NCI-H2029 (cell line): ENCODE measurements at places on chromosomes 3 and 15.
A peak's percentile ranks its signal among the peaks of the same experiment; 100 is the strongest.

DNA sequence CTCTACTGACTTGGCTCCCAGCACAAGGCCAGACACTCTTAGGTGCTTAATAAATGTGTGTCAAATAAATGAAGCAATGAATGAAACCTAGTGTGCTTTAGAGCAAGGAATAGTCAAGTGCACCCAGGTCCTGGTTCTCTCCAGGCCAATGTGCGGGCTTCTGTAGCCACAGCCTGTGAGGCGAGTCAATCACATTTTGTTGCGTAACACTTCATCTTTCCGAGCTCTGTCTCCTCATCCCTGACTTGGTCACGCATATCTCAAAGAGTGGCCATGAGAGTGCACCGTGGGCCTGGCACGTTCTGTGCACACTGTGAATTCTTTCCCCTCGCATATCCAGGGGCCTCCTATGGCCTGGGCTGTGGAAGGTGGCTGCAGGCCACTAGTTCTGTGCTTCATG, 11.4 kb upstream of the SH3GL3 start:
- DNase-seq = no peak

DNA sequence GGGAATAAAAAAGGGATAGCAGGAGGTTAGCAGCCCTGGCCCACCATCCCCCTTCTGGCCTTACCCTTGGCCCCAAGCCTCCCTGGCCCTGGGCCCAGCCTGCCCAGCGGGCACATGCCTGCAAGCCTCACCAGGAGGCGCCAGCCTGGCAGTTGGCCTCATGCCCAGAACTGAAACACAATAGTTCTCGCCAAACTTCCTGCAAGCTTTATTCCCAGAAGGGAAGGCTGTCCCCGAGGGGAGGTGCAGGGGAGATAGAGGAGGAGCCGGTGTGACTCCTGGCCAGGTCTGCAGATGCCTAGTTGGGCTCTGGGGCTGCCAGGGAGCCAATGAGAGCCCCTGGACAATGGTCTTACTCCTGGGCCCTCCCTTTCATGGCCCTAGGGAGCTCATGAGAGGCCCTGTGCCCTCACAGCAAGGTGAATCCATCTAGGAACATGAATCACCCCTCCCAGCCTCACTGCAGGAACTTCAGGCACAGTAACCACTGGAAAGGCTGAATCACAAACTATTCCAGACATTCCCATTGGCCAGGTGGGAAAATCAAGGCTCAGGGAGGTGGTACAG, 4.0 kb downstream of the CCDC33 start:
- DNase-seq = peak; percentile 91

DNA sequence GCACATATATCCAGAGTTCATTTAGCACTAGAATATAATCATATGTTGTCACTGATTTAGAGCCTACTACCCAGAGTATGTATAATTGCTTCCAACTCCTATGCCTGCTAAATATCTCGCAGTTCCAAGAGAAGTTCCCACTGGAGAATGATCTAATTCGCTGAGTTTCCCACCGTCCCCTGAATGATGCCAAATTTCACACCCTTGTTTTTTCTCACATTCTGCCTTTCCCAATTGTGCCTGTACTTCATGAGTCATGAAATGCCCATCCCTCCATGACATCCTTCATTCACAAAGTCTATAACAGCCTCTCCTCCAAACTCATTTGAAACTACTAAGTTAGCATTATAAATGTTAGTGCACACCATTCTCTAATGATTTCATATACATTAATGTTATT, 177.2 kb downstream of the CBLB start:
- DNase-seq = no peak

- no peak for DNase-seq
Measured at GRCh38 chr15:80093854-80094418, 34.5 kb downstream of the ZFAND6 start.

DNA sequence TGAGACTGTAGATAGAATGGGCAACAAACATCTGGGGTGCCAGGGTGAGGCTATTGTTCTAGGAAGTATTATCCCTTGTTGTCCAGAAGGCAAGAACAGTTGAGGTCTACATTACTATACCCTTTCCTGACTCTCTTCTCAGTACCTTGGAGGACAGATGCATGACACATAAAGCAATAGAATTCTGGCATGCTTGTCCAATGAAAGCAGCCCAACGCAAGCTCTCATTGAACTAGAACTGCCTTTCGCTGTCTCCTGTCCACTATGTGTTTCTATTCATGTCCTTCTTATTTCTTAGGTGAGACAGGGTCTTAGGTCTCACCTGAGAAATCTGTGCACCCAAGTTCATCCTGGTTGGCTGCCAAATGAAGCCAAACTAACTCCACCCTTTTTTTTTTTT, 68.6 kb downstream of the TGFBR2 start:
- no peak for DNase-seq

GRCh38 chr3:112605285-112605684, 35.7 kb downstream of the CCDC80 start:
- peak; percentile 57 for DNase-seq

GRCh38 chr3:65945480-65945879, 93.2 kb downstream of the MAGI1 start:
- DNase-seq = no peak

GRCh38 chr3:132382267-132382666, 35.0 kb upstream of the DNAJC13 start:
- DNase-seq = no peak

- no peak for DNase-seq
Measured at GRCh38 chr15:78061963-78062427, 15.5 kb downstream of the TBC1D2B start.

DNA sequence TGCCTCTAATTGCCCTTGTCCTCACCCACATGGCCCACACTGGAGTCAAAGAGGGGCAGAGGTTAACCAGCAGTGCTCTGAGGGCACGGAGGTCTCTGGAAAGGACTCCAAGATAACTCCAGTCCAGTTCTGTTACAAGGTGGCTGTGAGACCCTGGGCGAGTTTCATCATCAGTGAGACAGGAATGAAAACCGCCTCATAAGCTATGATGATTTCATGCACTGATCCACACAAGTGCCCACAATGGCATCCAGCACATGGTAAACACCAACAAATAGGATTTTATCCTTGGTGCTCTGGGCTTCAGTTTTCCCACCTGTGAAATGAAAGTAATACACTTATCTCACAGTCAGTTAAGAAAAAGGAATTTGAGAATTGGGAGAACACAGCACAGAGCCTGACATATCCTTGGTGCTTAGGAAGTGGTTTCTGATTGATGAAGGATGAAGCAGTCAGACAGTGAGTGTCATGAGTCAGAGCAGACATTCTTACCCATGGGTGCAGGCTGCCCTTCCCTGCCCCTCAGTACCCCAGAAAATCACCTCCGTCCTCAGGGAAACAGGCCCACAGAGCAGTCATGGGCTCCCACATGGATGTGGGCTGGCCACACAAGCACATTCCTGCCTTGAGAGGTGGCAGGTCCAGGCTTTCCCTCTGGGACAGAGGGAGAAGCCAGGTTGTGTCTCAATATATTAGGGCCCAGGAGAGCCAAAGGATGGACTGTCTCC, 48.4 kb downstream of the DAPK2 start:
- DNase-seq = no peak

DNA sequence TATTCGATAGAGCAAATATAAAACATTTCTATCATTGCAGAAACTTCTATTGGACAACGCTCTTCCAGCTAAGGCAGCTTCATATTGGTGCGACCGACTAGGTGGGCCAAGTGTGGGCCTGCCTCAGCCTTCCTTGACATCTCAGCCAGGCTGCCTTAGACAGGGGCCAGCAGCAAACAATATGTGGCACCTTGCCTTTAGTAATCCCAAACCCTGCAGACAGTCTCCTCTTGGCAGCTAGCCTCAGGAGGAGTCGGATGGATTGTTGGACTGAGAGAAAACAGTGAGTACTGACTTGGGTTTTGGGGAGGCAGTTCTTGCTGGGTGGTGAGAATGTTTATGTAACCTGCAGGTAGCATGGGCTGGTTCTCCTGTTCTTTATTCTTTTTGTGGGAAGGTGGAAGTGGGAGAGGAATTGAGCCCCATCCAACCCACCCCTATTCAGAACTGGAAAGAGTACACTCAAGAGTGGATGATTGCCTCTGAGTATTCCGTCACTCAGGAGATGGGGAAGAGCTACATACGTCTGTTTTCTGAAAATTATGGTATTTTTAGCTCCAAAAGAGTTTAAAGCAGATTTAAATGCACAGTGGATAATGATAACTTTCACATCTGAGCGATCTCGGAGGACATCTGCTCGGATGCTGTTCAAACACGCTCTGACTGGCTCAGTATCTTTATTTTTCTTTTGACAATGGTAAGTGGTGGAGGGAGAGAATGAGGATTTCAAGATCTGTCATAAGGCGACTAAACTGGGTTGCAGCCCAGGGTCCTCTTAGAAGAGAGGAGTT, 47.2 kb downstream of the GPD1L start:
- no peak for DNase-seq

DNA sequence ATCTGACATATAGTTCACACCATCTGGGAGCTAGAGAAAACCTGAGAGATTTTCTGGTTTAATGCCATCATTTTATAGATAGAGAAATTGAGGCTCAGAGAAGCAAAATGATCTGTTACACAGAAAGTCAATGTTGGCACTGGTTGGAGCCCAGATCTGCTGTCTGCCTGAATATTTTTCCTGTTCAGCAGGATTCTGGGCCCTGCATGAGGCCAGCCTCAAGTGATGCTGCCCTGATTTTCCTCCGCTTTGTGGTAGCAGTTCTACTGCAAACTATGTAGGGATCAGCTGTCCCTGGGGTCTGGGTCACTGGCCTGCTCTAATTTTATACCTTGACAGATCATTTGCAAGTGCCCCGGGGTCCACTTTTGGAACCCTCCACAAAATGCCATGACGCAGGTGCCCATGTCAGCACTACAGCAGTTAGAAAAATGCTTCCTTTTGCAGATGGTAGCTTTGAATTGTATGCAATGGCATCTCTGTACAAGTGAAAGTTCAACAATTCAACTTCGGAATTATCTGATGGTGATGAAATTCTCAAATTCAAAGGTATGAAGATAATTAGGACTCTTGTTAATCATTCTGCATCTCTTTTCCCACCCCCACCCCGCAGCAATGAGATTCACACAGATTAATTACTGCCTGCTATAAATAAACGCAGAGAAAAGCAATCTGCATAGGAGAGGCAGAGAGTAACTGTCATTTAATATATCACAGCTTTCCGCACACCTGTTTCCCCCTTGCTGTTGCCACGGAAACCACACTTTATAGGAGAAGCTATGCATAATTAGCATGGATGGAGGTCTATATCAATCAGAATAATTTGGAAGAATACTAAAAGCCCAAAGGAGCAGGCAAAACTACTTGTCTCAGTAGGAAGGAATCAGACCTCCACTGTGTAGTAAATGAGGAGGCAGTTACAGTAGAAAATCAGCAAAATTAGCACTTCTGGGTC, 222.6 kb downstream of the PDCD6IP start:
- DNase-seq = no peak

- DNase-seq = no peak
Measured at GRCh38 chr3:160919942-160920341, 163.9 kb downstream of the PPM1L start.

GRCh38 chr15:62068810-62069167, 2.0 kb downstream of the C2CD4A start:
- DNase-seq = no peak

- DNase-seq = no peak
Measured at GRCh38 chr3:186552408-186553031, 8.3 kb upstream of the CRYGS start.

DNA sequence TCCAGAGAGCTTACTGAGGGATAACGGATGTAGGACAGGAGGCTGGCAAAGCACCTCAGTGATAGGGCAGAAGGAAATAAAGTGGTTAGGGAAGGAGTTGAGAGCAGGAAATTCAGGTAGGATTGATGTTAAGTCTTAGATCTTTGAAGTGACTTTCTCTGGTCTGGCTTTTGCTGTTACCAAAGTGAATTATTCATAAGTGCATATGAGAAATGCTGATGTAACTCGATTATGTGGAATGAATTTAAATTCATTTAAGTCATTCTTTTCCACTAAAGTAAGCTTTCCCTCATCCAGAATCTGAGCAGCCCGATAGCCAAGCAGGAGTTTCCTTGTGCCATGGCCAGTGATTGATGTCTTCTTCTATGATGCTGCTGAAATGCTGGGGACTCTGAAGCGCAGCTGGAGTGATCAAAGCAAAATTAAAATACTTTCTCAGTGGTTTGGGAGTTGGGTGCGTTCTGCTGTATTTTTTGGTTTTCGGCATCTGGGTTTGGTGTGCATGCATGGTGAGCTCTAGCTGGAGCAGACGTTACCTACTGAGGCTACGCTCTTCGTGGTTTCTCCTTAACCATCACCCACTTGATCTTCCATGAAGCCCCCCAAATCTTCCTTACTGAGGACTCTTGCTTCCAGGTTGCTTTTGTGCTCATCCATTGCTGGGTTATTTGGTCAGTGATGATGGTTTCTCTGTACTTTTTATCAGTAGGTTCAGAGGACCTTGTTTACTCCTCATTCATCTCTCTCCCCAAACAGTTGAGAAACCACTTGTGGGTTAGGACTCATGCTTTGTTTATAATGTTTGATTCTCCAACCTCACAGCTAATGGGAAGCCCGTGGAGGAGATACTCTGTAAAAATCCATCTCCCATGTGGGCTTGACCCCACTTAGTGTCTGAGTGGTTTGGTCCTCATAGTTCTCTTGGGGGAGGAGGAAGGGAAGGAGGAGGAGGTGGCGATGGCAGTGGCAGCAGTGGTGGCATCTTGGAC, 72.5 kb downstream of the IGF1R start:
- no peak for DNase-seq

DNA sequence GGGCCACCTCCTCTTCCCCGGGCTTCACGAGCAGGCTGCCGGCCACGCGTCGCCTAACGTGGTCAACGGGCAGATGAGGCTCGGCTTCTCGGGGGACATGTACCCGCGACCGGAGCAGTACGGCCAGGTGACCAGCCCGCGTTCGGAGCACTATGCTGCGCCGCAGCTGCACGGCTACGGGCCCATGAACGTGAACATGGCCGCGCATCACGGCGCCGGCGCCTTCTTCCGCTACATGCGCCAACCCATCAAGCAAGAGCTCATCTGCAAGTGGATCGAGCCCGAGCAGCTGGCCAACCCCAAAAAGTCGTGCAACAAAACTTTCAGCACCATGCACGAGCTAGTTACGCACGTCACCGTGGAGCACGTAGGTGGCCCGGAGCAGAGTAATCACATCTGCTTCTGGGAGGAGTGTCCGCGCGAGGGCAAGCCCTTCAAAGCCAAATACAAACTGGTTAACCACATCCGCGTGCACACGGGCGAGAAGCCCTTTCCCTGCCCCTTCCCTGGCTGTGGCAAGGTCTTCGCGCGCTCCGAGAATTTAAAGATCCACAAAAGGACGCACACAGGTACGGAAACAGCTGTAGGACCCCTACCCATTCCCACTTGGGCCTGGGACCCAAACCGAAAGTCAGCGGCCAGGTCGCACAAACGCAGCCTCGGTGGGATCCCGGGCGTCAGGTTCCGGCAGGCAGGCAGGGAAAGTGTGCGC, 1.5 kb downstream of the ZIC1 start:
- no peak for DNase-seq
